Stimulated activated CD8-positive, alpha-beta memory T cell treated with anti-CD3 and anti-CD28 coated beads, Interleukin-4, amount 100 ng/mL, for 1 hour (primary cell): ENCODE measurements at places on chromosomes 4 and X.

- DNase-seq: no peak
Measured at GRCh38 chrX:44459501-44459900, 83.2 kb downstream of the FUNDC1 start.

- DNase-seq: no peak
Measured at GRCh38 chr4:65508168-65508567, 162.1 kb downstream of the EPHA5 start.

DNA sequence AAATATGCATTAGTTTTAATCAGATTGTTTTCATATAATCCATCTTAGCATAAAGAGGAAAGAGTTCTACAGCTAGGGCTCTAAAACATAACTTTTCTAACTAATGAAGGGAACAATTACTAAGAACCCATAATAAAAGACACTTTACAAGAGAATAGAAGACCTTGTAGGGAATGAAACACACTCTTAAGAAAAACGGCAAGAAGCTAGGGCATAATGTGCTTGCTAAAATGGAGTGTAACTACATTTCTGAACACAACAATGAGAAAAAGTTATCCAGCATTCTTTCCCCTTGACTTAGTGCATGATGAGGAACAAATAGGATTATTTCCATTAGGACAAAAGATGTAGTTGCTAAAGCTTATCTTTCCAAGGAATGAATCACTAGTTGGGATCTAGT, 54.6 kb downstream of the ARHGAP6 start:
- DNase-seq: no peak

DNA sequence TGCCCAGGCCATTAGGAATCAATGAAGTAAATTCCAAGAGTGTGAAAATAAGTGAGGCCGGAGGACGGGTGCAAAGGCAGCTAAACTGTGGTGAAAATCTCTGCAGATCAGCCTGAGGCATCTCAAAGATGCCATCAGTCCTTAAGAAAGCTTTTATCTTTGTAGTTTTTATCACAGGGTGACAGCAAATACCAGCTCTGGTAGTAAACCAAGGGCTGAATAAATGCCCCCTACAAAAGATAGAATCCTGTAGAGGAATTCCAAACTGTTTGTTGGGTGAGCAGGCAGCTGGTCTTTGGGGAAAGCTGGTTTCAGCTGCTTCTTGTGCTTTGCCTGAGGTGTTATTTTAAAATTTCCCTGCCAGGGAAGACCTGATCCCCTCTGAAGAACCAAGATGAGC, 21.6 kb upstream of the RBM47 start:
- no peak for DNase-seq

- no peak for DNase-seq
Measured at GRCh38 chr4:138259271-138259670, 17.1 kb upstream of the SLC7A11 start.

DNA sequence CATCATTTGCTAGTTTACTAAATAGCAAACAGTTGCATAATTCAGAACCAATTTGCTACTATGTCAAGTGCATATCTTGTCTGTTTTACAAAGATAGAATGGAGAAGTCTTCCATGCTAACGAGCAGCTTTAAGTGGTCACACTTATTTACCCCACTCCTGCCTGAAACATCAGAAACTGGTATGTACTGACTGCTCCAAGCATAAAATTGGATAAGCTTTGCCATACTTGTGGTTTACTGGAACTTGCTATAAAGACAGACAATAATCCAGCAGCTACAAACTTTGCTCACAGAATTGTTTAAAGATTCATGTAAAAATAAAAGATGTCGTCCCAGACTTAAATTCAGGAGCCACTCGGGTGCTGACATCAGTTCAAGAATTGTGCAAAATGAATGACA, 13.3 kb upstream of the CDKL2 start:
- DNase-seq: no peak

DNA sequence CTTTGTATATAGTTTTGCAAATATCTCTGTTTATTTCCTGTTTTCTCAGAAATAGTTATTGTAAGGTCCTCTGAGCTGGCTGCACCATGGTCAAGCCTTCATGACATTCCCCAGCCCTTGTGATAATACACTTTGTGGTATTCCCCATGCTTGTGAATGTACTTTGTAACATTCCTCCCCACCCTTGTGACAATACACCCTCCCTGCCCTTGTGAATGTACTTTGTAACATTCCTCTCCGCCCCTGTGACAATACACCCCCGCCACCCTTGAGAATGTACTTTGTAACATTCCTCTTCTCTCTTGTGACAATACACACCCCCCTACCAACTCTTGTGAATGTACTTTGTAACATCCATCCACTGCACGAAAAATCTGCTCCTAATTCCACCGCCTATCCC, 530.7 kb downstream of the CENPC start:
- no peak for DNase-seq

DNA sequence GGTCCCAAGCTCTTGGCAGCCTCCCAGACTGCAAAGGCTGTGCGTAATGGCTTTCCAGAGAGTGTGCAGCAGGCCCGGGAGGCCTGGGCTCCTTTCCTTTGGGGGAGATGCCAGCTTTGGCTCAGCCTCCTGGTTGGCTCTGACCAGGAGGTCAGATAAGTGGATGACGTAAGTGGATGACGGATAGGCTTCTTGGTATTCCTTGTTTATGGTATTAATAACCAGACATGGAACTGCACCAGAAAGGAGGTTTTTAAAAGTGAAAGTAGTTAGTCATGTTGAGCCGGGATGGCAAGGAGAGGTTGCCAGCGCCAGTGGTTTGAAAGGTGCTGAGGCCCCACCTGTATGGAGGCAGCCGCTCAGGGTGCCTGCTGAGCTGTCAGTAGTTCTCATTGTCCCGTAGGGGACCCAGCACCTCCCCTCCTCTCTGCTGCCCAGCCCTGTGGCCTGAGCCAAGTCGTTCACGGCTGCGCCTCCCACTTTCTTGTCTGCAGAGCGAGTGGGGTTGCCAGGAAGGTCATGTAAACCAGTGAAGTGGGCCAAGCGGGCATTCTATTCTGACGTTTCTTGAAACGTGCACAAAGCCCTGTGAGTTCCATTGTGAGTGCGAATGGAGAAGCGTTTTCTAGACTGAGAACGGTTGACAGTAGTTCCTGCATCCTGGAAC, 28.7 kb upstream of the STOX2 start:
- no peak for DNase-seq

GRCh38 chr4:169062897-169063244, 52.8 kb upstream of the CBR4 start:
- DNase-seq: no peak

DNA sequence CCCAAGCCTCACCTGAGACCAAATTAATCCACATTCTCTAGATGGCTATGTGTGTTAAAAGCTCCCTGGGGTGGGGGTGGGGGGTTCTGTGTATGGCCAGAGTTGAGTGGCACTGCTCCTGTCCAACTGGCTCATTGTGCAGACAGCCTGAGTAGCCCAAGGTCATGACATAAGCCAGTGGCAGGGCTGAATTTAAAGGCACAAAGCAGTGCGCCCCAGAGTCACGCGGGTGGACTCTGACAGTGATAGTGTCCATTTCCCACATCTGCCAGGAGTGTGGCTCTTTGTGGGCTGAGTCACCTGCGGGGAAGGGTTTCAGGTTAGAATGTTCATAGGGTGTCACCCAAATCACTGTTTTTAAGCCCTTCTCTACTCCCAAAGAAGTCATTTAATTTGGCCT, 45.4 kb downstream of the SCD5 start:
- no peak for DNase-seq

GRCh38 chr4:17930256-17930655, 91.3 kb downstream of the LCORL start:
- no peak for DNase-seq

- no peak for DNase-seq
Measured at GRCh38 chrX:74449937-74450330, 28.6 kb downstream of the SLC16A2 start.

DNA sequence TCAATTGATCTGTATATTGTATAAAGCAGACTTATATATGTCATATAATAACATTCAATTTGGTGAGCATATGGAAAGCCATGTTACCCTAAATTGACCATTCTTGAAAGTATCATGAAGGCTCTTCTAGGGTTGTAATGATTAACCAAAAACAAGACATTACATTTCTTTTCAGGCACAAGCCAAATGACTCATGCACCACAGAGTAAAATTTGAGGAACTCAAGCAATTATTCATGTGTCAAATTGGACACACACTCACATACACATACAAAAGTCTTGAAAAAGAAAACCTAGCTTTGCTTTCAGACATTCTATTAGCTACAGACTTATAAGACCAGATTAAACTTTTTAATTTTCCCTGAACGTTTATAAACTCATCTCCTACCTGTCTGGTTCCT, 146.5 kb upstream of the PCDH18 start:
- no peak for DNase-seq

GRCh38 chrX:149510386-149510785, 5.3 kb upstream of the IDS start:
- DNase-seq: no peak

GRCh38 chr4:54999003-54999402, 126.4 kb downstream of the KDR start:
- no peak for DNase-seq

- DNase-seq: no peak
Measured at GRCh38 chrX:123184219-123184865, at the start of gene GRIA3. Gene GRIA3 (plus strand): TSS chrX:123184278. CDS start chrX:123184536, 258 bp downstream.

- DNase-seq: no peak
Measured at GRCh38 chrX:26109142-26109541, 29.0 kb upstream of the MAGEB18 start.

- DNase-seq: no peak
Measured at GRCh38 chr4:3290476-3290875, 2.3 kb upstream of the RGS12 start.

DNA sequence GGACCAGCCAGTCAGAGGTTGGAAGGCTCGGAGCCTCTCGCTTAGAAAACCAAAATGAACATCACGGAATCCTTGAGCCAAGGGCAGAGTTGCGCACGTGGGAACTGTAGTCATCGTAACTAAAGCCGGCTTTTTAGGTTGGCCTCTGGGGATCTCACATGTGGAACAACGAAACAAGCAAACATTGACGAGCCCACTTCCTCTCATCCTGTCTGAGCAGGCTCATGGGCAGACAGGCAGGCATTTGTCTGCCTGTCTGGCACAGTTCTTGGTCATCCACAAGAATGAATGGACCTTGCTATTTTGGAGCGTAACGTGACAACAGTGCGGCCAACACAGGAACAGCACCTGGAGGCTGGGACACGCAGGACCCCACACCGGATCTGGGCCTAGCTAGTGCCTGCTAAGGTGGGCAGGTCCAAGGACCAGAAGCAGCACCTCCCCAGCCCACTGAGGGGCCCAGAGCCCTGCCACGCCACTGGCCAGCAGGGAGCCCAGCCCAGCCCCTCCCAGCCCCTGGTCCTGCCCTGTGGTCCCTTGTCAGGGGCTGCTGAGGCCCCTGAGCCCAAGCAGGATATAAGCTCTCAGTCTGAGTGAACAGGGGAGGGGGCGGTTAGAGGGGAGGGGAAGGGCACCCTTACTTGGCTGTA, 9.2 kb upstream of the TREX2 start:
- no peak for DNase-seq

- no peak for DNase-seq
Measured at GRCh38 chr4:74389494-74389893, 24.5 kb downstream of the EREG start.

DNA sequence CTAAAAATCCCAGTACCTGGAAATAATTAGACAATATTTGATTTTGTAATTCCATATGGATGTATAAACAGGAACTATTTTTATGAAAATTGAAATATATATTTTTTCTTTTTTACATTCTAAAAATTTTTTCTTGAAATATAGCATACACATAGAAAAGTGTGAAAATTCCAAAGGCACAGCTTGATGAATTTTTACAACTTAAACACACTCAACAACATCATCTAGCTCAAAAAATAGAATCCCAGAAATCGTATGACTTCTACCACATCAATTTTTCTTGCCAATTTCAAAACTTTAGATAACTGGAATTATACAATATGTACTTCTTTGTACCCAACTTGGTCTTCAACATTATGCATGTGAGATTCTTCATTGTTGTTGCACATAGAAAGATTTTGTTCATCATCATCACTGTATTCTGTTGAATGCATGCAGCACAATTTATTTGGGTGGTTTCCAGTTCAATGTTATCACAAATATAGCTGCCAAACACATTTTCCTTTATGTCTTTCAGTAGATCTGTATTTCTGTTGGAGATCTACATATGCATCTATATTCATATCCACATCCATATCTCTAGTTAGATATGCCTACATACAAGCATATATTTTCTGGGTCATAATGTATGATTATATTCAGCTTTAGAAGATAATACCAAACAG, 340.7 kb upstream of the SLIT2 start:
- no peak for DNase-seq

GRCh38 chrX:13265549-13266132, 54.2 kb downstream of the ATXN3L start:
- DNase-seq: no peak

DNA sequence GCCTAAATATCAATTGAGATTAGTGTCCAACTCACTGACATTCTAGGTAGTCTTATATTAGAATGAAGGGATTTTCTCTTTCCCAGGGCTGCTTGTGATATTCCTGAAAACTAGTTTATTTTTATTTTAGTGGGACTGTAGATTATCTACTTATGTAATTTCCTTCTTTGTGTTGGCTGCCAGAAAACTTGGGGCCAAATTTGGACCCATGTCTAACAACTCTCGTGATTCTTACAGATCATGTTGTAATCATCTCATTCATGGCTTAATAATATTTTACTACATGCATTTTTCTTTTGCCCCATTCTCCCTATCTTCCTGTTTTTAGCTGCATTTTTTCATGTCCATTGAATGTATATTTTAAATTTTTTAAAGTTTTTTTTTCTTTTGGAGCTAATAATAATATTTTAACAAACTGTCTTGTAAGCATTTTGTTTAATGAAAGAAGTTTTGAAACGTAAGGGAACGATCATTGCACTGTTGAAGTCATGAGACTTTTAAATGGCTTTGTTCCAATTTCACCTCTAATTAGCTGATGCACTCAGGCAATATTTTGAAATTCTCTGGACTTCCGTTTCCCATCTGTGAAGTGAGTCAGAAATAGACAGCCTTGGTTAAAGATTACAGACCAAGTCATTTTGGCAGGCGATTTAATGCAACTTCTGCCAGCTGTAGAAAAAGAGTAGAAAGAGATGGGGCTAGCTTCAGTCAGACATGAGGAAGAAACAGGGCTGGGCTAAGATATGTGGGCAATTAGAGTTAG, 14.3 kb upstream of the TDO2 start:
- DNase-seq: no peak

- DNase-seq: no peak
Measured at GRCh38 chr4:77036206-77036605, 39.6 kb downstream of the CCNI start.

DNA sequence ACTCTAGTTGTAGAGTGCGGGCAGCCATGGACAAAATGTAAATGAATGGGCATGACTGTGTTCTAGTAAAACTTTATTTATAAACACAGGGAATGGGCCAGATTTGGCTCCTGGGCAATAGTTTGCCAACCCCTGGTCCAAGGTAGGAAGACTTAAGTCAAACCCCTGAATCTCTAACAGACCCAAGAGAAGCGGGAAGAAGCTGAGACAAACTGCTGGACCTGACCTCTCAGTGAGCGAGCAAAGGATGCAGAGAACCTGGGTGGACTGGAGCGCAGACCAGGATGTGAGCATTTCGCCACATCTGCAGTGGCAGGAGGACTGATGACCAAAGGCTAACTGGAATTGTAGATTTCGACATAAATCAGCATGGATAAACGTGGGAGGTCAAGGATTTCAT, 201.6 kb downstream of the STIM2 start:
- no peak for DNase-seq
